ENCODE measurements at places on chromosomes 4 and X.

DNA sequence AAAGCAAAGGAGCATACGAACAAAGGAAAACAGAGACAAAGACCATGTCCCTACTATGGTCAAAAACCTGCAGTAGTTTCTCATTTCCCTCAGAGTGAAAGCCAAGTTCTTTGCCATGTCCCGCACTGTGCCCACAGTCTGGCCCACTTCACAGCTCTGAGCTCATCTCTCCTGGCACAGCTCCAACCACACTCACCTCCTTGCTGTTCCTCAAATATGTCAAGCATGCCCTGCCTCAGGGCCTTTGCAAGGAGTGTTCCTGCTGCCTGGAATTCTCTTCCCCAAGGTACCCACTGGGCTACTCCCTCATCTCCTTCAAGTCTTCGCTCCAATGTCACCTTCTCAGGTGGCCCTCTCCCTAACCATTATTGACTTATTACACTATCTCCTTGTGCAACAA lies 72.1 kb downstream of the COX18 start:
- DNase-seq, result peak; percentile 68

DNA sequence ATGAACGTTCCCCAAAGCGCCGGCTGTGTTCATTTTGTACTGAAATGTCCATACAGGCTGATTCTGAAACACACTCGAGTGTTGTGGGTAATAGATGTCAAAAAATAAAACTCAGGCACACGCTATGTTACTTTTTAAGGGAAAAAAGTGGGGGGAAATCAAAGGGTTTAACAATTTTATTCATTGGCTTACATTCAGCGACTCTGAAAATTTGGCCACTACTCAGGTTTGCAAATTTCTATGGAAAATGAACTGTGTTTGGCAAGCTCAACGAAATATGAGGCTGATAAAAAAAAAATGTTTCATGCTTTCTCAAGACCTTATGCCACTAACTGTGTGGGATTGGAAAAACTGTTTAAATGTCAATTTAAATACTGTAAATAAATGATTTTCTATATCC lies 18.5 kb downstream of the AMELX start:
- DNase-seq, result no peak

DNA sequence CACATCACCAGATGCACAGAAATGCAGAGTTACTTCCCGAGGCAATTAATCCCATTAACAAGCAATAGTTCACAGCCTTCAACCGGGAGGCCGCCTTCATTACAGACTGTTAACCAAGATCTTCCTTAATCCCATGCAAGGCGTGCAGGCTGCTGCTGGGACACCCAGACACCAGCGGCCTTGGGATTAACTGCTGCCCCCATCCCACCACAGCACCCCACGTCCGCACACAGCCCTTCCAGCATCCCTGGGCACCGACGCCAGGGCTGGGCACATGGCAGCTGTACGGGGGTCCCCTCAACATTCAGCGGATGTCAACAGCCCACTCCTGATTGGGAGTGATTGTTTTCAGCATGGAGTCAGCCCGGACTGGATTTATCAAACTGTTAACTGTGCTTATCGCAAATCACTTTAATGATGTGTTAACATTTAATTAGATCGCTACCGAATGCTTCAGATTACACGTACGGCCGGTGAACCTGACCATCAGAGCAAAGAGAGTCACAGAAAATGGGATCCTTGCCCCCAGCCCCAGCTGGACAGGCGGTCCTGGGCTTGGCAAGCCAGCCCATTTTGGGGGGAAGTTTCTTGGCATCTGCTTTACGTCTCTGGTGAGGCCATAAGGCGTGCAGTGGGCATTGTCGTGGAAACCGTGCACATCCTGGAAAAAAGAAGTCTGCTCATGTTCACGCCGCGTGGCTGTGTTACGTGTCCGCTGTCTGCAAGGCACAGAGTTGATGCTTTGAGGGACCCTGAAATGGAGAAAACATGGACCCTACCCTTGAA lies 126.4 kb downstream of the HMX1 start:
- DNase-seq, result no peak

GRCh38 chr4:52842792-52843191 lies 19.3 kb upstream of the RASL11B start:
- no peak for DNase-seq

- DNase-seq, result no peak
Measured at GRCh38 chr4:158644760-158645159, 26.9 kb downstream of the C4orf46 start.

DNA sequence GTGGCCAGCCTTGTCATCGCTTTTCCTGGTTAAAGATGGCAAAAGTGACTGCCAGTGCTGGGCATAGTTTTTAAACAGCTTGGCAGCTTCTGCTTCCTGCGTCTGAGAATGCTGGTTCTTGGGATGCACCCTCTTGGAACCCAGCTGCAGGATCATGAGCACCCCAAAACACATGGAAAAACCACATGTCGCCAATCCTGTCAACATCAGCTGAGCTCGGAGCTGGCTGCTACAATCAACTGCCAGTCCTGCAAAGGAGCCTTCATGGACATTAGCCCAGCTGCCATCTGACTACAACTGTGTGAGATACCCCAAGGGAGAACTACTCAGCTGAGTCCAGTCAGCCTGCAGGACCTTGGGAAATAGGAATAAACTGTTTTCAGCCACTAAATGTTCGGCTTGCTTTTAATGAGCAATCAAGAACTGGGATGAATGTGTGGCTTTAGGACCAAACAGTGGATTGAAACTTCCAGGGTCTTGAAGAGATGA lies 31.0 kb downstream of the OSTC start:
- DNase-seq, result no peak

- DNase-seq, result no peak
Measured at GRCh38 chr4:6221851-6222760, 21.8 kb upstream of the JAKMIP1 start.

DNA sequence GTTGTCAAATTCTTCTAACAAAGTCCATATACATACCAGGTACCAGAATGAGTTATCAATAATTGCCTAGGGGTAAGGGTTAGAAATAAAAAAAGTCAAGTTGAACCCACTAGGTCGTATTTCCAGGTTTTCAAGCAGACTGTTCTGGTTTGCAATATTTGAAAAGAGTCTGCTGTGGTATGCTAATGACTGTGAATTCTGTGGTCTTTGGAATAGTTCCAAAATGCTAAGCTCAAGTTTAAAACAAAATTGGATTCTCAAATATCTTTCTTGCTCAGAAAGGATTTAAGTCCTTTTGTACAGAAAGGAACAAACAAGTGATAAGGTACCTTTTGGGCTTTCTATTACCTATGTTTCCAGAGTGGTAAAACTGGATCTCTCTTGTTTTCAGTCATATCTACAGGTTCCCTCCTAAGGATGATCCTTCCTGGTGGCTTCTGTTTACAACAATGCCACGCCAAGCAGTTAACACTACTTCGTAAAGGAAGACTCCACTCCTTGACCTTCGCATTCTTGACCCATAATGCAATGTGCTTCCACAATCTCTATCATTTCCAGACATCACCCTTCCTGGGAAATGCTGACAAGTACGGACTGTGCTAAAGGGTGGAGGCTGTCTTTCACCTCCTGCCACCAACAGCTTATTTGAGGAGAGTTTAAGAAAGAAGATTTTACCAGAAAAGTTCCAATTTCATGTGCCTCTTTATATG lies 531.7 kb upstream of the FTHL17 start:
- no peak for DNase-seq

- no peak for DNase-seq
Measured at GRCh38 chr4:53788011-53788410, 196.7 kb upstream of the LNX1 start.

GRCh38 chrX:97132664-97133415 lies 249.1 kb downstream of the RPA4 start:
- DNase-seq, result no peak

DNA sequence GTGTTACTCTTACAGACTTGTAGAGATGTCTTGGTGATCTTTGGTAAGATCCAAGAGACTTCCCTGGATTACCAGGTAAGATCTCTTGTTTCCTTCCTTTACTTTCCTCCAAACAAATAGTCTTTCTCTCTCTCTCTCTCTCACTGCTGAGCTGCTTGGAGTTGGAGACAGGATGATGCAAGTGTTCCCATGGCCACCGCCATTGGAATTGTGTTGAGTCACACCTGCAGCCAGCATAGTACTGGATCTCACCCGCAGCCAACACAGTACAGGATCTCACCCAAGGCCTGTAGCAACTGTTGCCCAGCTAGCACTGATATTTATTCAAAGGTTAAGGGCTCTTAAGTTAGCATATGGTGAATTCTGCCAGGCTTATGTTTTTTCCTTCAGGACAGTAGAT lies 1080.9 kb downstream of the FAT4 start:
- peak; percentile 75 for DNase-seq

- no peak for DNase-seq
Measured at GRCh38 chrX:13043138-13043537, 1.3 kb downstream of the FAM9C start.

- DNase-seq, result no peak
Measured at GRCh38 chrX:48306175-48306574, 50.3 kb downstream of the SSX3 start.

GRCh38 chr4:43103048-43103447 lies 210.5 kb downstream of the GRXCR1 start:
- no peak for DNase-seq

DNA sequence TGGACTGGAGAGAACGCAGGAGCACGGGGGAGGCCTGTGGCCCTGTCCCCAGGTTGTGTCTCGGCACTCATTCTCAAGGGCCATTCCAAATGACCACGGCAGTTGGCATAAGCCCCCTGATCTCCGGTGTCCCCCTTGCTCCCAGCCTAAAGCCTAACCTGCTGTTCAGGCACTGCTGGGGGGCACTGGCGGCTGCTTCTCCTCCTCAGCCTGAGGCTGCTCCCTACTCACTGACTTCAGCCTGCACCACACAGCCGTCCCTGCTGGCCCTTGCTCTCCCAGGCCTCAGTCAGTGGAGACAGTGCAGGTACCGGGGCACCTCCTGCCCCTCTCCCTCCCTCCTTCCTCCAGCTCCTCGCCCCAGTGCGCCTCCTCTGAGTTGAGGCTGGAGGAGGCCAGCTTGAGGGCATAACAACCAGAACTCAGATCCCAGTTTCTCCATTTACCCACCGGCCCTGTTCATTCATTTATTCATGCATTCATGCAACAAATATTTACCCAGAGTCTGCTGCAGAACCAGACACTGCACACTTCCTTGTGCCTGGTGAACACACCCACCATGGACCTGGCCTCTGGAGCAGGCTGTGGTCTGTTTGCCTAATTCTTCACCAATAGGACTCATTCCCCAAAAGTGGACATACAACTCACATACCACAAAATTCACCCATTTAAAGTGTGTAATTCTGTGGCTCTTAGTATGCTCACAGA lies 65.0 kb downstream of the CPZ start:
- DNase-seq, result no peak

GRCh38 chrX:9677098-9677739 lies 88.4 kb downstream of the GPR143 start:
- peak; percentile 45 for DNase-seq

- no peak for DNase-seq
Measured at GRCh38 chr4:25011135-25011866, 19.4 kb downstream of the LGI2 start.

- no peak for DNase-seq
Measured at GRCh38 chrX:11380187-11380844, 87.1 kb downstream of the AMELX start.

GRCh38 chr4:72896515-72896914 lies 173.0 kb downstream of the COX18 start:
- peak; percentile 27 for DNase-seq

- no peak for DNase-seq
Measured at GRCh38 chr4:176149680-176150355, 45.6 kb downstream of the SPATA4 start.

- DNase-seq, result no peak
Measured at GRCh38 chr4:3256230-3257102, 7.5 kb downstream of the MSANTD1 start.

DNA sequence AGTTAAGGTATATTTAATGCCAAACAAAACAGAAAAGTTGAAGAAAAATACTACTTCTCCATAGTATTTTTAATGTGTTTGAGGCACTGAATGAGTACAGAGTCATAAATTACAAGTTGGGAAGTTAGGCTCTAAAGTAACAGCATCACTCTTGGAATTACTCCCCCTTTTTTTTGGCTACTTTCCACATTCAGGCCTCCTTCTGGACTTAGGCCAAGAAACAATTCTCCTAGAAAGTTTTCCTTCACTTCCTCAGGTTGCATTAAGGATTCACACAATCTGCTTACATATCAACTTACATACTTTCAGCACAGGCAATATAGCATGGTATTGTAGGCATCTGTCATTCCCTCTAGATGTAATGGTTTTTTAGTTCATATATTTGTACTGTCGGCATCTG lies 52.1 kb downstream of the TMEM165 start:
- peak; percentile 32 for DNase-seq

DNA sequence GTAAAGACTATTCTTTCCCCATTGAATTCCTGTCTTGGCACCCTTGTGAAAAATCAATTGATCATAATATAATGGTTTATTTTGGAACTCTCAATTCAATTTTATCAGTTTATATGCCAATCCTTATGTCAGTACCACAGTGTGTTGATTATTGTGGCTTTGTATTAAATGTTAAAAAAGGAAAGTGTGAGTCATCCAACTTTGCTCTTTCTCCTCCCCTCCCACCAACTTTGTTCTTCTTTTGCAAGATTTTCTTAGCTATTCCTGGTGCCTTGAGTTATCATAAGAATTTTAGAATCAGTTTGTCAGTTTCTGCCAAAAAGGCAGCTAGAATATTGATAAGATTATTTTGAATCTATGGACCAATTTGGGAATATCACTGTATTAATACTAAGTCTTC lies 11.2 kb upstream of the RNF175 start:
- DNase-seq, result no peak

DNA sequence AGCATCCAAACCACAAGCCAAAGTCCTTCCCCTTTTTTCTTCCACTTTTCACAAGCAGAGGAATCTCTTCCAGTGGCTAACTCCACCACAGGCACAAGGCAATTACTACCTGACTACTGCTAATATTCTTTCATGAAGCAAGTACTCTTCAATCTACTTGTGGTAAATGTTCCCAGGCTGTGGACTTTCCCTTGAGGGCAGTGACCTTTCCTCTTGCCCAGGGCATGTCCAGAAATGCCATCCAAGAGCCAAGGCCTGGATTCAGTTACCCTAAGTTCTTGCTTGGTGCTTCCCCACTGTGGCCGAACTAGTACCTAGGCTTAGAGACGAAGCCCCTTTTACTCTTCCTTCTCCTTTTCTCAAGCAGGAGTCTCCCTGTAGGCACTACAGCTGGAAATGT lies 400.7 kb downstream of the DCAF12L2 start:
- no peak for DNase-seq

- DNase-seq, result peak; percentile 46
Measured at GRCh38 chr4:20544645-20545044, 155.6 kb upstream of the PACRGL start.

DNA sequence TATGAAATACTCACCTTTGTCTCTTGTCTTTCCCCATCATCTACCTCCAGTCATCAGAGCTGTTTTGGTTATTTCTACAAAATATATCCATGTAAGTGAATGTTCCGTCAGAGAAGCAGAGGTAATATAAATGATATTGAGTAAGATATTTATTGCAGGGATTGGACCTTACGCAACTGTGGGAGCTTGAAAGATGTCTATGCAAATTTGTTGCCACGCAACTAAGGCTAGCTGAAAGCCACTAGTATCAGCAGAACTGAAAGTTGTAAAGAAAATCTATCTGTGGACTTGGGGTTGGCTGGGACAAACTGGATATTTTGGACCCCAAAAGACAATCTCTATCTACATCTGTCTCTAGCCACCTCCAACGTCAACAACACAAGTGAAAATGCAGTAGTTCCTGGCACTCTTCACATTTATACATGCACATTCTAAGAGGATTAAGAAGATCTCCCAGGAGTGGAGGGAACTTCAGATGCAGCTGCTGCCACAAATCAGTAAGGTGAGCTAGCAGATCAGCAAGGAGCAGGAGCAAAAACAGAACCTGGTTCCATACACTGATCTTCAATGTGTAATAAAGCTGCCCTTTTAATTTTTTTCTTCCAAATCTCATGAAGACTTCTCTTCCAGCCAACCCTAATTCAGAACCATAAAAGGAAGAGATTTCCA lies 8.5 kb upstream of the CCSER1 start:
- no peak for DNase-seq

All from HT1080 (cell line).